ENCODE measurements at places on chromosomes 11 and 22.

- no peak for DNase-seq
Measured at GRCh38 chr11:20601221-20601914, 2.0 kb downstream of the SLC6A5 start.

DNA sequence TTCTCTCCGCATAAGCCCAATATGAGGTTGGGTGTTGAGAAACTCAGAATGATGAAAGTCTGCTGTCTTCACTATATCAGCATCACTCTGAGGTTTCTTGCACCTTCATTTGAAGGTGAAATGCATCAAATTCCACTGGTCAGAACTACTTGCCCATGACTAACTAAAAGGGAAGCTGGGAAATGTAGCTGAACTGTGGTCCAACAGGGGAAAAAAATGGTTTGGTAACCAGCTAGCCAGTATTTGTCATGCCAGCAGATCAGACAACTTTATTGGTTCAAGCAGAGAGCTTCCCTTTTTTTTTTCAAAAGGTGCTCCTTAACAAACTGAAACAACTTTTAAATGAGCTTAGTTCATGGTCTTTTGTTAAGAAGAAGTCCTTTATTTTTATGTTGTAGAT is 14.2 kb upstream of the PIK3C2A start:
- DNase-seq: no peak

DNA sequence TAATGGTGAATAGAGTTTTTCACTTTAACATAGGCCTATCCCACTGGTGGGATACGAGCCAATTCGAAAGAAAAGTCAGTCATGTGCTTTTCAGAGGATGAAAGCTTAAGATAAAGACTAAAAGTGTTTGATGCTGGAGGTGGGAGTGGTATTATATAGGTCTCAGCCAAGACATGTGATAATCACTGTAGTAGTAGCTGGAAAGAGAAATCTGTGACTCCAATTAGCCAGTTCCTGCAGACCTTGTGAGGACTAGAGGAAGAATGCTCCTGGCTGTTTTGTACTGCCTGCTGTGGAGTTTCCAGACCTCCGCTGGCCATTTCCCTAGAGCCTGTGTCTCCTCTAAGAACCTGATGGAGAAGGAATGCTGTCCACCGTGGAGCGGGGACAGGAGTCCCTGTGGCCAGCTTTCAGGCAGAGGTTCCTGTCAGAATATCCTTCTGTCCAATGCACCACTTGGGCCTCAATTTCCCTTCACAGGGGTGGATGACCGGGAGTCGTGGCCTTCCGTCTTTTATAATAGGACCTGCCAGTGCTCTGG is at the start of gene TYR:
TYR (plus strand) TSS at position 185 of the 541 bp plus-strand sequence; CDS start at position 264, 79 bp downstream.
- no peak for DNase-seq

DNA sequence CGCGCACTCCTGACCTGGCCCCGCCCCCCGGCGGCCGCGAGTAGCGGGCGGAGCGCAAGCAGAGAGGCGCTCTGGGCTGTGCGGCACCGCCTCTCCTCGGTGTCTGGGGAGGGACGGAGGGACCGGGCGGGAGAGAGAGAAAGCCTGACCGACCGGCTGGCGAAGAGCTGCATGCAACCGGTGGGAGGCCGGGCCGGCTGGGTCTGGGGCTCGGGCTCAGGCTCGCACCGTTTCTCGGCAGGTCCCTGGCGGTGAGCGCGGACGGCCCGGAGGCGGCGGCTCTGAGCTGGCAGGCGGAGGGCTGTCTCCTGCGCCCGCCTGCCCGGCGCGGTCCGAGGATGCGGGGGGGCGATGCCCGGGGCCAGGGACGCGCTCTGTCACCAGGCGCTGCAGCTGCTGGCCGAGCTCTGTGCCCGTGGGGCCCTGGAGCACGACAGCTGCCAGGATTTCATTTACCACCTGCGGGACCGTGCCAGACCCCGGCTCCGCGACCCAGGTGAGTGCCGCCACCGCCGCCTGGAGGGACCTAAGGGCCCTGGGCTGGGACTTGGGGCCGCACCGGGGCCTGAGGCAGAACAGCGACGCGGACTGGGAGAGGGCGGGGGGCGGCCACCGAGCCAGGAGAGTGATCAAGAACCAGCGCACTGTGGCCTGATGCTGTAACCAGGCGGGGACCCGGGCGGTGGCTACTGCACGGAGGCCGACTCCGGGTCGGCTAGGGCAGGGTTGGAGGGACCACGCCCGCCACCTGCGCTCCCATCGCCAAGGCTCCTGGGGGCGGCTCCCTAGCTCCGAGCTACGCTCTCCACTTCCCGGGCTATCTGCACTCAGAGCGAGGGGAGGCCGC is at the start of gene SYT9:
SYT9 (plus strand) TSS at position 69 of the 847 bp plus-strand sequence; CDS start at position 352, 283 bp downstream.
- no peak for DNase-seq

DNA sequence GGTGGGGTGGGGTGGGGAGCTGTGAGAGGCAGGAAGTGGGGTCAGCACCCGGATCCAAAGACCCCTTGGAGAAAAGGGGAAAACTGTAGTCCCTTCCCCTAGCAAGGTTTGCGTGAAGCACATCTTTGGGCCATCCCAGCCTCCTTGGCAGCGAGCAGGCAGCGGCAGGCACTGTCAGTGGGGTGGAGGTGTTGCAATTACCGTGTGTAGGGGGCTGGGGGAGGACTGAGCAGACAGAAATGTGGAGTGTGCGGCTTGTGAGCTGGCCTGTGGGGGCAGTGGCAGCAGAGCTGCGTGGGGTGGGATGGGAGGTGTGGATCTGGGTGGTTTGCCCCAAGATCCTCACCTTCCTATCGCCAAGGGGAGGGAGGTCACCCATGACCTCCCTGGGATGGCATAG is 16.4 kb downstream of the DAGLA start:
- DNase-seq: no peak

- no peak for DNase-seq
Measured at GRCh38 chr11:11577932-11578911, 43.6 kb downstream of the GALNT18 start.

DNA sequence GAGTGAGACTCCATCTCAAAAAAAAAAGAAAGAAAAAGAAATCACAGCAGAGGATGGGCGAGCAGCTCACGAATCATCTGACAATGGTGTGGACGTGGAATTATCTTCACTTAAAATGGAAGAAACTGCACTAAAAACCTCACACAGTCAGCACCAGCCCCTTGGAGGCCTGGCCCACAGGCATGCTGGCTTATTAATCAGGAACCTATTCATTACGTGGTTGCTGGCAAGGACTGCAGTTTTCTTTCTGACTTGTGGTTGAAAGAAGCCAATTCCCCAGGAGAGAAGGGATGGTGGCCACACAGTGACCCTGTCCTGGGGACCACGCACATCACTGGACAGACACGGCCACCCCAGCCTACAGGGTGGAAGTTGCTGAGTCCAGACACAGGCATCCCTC is 401.1 kb downstream of the CTTN start:
- DNase-seq: no peak

- DNase-seq: no peak
Measured at GRCh38 chr22:24380220-24380904, 47.0 kb upstream of the ADORA2A start.

DNA sequence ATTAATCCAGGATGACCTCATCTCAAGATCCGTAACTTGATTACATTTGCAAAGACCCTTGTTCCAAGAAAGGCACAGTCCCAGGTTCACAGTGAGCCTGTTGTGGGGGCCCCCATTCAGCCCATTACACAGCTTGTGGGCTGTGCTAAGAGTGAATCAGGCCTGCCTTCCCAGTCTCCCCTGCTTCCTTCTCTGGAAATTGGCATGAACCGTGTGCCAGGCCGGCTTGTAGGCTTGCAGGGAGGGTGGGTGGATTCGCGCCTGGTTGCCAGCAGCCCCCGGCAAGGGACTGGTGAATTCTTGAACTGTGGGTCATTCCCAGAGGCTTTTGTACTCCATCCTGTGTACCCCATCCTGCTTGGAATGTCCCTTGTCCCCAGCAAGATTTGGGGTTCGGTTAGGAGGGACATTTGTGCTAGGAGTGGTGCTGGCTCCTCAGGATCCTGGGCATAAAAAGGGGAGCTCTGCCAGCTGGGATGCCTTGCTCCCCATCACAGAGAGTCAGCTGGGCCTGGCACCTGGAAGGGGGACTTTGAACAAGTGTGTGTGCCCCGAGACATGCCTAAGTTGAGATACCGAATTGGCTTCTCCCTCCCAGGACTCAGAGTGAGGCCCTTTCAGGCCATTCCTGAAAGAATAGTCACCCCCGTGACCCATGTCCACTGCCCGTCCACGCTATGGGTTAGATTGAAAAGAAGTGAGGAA is 818.2 kb downstream of the BRD1 start:
- no peak for DNase-seq
